ENCODE measurements at places on chromosomes 4 and X.
A peak's percentile ranks its signal among the peaks of the same experiment; 100 is the strongest.

- DNase-seq = no peak
Measured at GRCh38 chrX:11564546-11564945, 101.2 kb downstream of the ARHGAP6 start.

DNA sequence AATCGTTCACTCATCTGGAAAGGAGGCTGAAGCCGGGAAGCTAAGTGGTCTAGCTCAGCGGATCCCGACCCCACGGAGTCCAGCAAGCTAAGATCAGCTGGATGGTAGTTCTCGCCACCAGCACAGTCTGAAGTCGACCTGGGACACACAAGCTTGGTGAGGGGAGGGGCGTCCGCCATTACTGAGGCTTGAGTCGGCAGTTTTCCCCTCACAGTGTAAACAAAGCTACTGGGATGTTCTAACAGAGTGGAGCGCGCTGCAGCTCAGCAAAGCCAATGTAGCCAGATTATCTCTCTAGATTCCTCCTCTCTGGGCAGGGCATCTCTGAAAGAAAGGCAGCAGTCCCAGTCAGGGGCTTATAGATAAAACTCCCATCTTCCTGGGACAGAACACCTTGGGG is 555.4 kb downstream of the BCOR start:
- DNase-seq = no peak

DNA sequence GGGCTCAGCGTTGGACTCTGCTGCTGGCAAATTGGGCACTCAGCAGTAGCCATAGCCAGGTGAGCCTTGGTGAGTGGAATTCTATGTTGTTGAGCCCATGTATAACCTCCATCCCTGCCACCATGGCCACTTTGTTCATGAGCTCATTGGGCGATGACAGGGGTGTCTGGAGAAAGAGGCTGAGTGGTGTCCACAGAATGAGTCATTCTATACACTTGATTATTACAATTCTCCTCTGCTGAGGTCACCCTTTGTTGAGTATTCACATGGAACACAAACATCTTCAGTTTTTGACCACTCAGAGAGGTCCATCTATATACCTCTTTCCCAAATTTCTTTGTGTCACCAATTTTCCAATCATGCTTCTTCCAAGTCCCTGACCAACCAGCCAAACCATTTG is 1341.7 kb downstream of the PCDH7 start:
- no peak for DNase-seq

DNA sequence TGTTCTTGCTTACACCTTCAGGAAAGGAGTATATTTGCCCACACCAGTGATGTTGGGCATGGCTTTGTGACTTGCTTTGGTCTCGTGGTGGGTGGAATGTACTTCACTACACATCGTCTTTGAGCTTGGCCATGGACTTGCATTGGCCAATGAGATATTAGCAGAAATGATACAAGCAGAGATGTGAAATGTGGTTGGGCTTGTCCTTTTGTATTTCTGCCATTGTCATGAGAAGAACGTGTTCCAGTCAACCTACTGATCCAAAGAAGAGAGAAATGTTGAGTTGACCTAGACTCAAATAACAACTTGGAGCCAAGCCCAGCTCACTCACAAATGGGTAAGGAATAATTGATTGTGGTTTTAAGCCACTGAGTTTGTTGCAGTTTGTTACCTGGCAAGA is 138.4 kb upstream of the ARX start:
- no peak for DNase-seq

DNA sequence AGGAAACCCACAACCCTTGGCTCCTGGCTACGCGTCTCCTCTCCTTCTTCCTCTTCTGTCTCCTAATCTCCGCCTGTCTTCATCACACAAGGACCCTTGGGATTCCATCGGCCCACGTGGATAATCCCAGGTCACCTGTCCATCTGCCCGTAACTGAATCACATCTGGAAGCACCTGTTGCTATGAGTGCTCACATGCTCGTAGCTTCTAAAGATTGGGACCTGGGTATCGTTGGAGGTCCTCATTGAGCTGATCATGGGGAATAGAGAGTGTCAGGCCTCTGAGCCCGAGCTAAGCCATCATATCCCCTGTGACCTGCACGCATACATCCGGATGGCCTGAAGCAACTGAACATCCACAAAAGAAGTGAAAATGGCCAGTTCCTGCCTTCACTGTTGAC is 175.4 kb downstream of the SHOX start:
- no peak for DNase-seq

DNA sequence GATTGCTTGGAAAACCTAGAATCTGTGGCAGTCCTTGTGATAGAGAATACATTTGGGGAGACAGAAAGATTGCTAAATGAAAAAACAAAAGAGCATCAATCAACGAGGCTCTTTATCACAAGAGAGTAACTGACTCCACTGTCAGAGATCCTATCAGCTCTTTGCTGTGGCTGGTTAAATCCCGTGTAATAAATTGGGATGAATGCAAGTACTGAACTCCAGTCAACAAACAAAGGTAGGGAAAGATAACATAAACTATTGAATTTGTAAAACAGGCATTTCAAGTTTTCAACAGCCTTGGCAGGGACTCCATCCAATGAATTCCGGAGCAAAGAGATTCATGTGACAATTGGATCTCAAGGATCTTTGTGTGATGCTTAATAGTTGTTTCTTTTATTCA is 21.3 kb downstream of the MMRN1 start:
- DNase-seq = no peak

DNA sequence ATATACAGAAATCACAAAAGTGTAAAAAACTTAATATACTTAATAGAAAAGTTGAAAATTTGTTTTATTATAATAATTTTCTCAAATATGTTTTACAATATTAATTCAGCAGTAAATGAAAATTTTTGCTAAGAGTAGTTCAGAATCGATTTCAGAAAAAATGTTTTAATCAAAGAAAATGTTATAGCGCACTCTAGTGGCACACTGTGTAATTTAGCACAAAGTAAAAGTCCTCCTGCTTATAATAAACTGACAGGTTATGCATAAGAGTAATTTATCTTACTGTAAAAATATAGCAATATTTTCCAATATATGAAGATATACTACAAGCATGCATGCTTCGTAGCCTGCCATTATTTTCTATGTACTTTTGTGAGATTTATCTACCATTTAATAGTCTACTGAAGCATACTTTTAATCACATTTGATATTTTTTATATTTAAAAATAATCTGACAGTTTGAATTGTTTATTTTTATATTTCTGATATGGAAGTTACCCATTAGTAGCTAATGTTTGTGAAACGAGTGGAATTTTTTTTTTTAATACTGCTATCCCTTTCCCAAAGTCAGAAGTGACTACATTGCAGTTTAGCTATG is 217.9 kb upstream of the KLHL4 start:
- DNase-seq = peak; percentile 15

GRCh38 chr4:105715692-105716278 is 7.2 kb downstream of the GSTCD start:
- peak; percentile 21 for DNase-seq

GRCh38 chr4:1868293-1868692 is 2.9 kb upstream of the NSD2 start:
- DNase-seq = no peak

- DNase-seq = peak; percentile 79
Measured at GRCh38 chr4:153497091-153497531, 31.0 kb downstream of the TMEM131L start.

GRCh38 chr4:120874792-120875774 is 47.4 kb downstream of the PRDM5 start:
- no peak for DNase-seq

- DNase-seq = no peak
Measured at GRCh38 chr4:145735347-145735675, 55.4 kb downstream of the C4orf51 start.

DNA sequence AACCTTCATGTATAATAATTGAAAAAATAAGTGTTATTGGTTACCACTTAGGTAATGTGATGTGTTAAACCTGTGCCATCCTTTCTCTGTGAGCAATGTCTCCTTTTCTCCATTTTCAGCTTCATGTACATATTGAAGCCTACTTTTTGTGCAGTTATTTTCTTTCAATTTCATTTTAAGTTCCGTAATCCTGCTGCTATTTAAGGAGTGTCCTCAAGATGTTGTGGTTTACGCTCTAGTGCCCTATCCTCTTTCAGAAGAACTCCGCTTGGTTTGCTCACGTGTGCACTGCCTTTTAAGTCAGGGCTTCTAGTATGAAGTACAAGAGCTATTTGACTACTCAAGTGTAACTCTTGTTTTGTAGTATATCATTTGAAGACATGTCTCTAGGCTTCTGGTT is 2253.2 kb upstream of the TENM3 start:
- DNase-seq = no peak

- no peak for DNase-seq
Measured at GRCh38 chr4:24889991-24890390, 22.9 kb downstream of the CCDC149 start.

DNA sequence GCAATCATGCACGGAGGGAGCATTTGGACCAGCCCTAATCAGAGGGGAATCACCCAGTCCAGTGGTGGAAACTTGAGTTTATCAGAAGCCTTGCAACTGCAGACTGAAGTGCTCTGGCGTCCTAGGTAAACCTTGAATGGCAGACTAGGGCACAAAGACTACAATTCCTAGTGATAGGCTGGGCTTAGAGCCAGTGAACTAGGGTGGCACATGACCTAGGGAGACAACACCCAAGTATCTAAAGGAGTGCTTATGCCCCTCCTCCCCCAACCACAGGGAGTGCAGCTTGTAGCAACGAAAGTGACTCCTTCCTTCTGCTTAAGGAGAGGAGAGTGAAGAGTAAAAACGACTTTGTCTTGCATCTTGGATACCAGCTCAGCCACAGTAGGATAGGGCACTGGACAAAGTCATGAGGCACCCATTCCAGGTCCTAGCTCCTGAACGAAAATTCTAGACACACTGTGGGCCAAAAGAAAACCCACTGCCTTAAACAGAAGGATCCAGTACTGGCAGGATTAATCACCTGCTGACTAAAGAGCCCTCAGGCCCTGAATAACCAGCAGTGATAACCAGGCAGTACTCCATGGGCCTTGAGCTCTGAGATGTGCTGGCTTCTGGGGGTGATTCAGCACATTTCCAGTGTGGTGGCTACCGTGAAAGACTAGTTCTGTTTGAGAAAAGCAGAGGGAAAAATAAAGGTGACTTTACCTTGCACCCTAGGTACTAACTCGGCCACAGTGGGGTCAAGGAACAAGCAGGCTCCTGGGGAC is 58.7 kb upstream of the STARD8 start:
- no peak for DNase-seq

GRCh38 chr4:70885174-70885573 is 17.0 kb upstream of the MOB1B start:
- DNase-seq = no peak

- no peak for DNase-seq
Measured at GRCh38 chrX:105646592-105647372, 175.6 kb upstream of the NRK start.

- no peak for DNase-seq
Measured at GRCh38 chrX:129846716-129847115, 3.0 kb upstream of the ZDHHC9 start.

DNA sequence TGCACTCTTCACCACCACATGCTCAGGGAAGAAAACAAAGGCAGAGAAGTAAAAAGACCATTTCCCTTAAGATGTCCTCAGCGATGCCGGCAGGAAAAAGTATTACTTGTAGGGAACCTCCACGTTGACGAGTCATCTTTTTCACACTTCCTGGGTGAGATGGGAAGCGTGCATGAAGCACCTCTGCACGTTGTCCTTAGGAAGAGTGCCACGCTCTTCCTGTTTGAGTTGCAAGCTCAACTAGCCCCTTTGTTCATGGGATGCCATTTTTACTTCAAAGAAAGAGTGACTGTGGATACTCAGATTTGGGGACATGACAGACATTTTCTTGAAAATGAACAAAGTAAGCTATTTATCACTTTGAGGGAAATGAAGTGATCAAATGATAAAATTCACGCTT is 33.8 kb downstream of the DCTD start:
- DNase-seq = no peak

GRCh38 chrX:102593367-102593766 is 5.9 kb upstream of the ARMCX5 start:
- DNase-seq = no peak

DNA sequence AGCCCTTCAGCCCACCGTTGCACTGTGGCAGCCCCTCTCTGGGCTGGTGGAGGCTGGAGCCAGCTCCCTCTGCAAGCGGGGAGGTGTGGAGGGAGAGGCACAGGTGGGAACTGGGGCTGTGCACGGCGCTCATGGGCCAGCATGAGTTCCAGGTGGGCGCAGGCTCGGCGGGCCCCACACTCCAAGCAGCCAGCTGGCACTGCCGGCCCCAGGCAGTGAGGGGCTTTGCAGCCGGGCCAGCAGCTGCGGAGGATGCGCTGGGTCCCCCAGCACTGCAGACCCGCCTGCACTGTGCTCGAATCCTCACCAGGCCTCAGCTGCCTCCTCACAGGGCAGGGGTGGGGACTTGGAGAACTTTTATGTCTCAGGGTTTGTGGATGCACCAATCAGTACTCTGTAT is 1354.8 kb upstream of the IGFBP7 start:
- no peak for DNase-seq

GRCh38 chr4:76061982-76062381 is 12.5 kb upstream of the ART3 start:
- DNase-seq = no peak

- no peak for DNase-seq
Measured at GRCh38 chr4:184196730-184197385, 20.8 kb downstream of the ENPP6 start.

- no peak for DNase-seq
Measured at GRCh38 chr4:18394656-18395055, 373.1 kb upstream of the LCORL start.

- DNase-seq = peak; percentile 28
Measured at GRCh38 chrX:50161127-50161526, 39.7 kb downstream of the AKAP4 start.

GRCh38 chrX:130173190-130173895 is 1.6 kb downstream of the RAB33A start:
- peak; percentile 79 for DNase-seq

DNA sequence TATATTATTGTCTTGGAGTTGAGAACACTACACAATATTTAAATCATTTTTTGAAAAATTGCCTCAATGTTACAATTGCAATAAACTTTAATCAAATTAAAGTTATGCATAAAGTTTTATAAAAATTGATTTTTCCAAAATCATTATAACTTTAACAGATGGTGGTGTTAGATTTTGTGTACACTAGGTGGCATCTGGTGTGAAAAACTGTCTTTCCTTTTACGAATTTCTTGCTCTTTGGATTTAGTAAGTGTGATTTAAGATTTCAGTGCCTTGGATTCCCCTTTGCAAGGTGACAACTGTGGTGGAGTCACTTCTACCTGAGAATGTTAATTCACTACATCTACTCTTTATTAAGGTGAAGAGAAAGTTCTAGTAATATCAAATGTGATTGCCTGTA is 91.6 kb downstream of the AREG start:
- no peak for DNase-seq
